Mesendoderm (in vitro differentiated cells): ENCODE measurements at places on chromosomes 6 and 20.

DNA sequence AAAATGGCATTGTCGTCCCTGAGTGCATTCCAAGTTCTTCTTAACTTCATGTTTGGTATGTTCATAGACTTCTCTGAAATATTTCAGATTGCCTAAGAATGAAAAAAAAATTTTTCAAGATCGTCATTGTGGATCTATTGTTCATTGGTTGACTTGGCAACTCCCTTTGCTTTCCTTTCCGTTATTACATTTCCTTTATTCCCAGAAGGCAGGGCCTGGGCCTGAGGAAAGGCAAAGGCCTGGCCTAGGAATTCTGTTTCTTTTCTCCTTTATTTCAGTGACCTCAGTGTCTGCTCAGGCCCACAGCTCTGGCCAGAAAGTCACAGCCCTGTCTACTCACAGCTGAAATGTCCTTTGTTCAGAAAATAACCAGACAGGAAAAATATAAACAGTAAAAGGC, 401.6 kb upstream of the PLCB4 start:
- DNase-seq: no peak

DNA sequence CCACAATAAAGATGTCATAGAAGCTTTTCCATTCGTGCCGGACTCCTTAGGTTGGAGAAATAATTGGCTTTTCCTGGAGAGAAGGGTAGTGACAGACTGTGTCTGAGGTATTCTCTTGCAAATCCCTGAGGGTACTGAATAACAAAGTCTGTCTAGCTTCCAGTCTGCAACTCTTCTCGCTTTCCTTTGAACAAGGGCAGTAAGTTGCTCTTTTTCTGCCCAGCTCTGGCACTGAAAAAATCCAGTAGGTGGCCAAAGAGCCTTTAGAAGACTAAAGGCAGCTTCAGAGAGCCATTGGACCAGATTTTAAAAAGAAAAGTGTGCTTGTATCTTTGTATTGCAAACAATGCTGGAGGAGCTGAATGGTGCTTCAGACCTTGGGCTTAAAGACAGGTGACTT, 20.7 kb upstream of the RREB1 start:
- DNase-seq: peak; percentile 59

- no peak for DNase-seq
Observed at GRCh38 chr6:36319436-36319762, 17.3 kb downstream of the BNIP5 start.

DNA sequence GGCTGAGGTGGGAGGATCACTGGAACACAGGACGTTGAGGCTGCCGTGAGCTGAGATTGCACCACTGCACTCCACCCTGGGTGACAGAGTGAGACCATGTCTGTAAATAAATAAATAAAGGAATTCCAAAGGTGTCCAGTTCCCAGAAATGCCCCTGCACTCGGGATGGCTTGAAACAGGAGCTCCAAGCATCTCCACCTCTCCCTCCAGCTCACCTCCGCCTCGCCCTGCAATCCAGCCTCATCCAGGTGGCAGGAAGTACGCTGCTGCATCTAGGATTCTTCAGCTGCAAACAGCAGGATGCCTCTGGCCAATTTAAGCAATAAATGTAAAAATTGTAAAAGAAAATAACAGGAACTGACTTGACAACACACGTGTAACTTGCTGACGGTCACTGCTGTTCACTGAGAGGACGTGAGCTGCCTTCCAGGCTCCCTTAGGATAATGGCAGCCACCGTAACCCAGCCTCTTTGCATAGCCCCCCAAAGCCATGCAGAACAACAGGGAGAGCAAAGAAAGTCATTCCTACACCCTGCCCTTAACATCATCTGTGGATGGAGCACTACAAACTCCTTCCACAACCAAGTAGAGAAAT, 11.4 kb upstream of the GRM4 start:
- no peak for DNase-seq
